ENCODE measurements at places on chromosomes 6 and 20. TPM values are rescaled to one million over a fixed set of nuclear protein-coding genes. Genes with fewer than 3 reads are reported as not detected.

DNA sequence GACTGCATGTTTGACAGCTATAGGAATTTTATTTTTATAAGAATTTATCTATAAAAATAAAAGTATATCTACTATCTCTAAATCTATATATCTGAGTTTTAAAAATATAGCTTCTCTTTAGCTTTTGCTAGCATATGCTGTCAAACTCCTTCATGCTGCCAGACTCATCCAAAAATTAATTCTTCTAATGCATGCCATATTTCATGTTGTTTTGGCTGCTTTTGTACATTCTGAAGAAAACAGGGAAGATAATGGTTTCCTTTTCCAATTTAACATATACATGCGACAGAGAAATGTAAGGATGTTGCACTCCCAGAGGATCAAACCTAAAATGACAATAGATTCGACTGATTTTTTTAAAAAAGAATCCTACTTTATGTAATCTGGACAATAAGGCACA is 577.2 kb upstream of the FLRT3 start:
- peaks cover 11% of the 10 kb centered on the region for H3K27me3 ChIP-seq
- peaks cover 2% of the 10 kb centered on the region for H3K4me1 ChIP-seq
- no peaks in the 10 kb centered on the region for H3K36me3 ChIP-seq
- no peak overlapping the region for H3K4me3 ChIP-seq
- DNase-seq = no peak

DNA sequence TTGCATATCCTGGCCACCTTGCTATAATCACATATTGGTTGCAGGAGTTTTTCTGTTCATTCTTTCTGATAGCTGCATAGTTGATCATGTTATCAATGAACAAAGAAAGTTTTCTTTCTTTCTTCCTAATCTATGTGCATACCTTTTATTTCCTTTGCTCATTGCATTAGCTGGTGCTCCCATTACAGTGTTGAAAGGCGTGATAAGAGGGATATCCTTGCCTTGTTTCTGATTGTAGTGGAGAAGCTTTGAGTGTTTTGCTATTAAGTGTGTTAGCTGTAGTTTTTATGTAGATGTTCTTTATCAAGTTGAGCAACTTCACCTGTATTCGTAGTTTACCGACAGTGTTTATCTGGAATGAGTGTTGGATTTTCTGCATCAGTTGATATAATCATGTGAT is 14.6 kb downstream of the STXBP5 start:
- H3K27me3 ChIP-seq = no peaks in the 10 kb centered on the region
- DNase-seq = no peak
- H3K36me3 ChIP-seq = peaks cover 7% of the 10 kb centered on the region
- no peak overlapping the region for H3K4me3 ChIP-seq
- no peak overlapping the region for H3K27ac ChIP-seq
- H3K4me1 ChIP-seq = peaks cover 12% of the 10 kb centered on the region

DNA sequence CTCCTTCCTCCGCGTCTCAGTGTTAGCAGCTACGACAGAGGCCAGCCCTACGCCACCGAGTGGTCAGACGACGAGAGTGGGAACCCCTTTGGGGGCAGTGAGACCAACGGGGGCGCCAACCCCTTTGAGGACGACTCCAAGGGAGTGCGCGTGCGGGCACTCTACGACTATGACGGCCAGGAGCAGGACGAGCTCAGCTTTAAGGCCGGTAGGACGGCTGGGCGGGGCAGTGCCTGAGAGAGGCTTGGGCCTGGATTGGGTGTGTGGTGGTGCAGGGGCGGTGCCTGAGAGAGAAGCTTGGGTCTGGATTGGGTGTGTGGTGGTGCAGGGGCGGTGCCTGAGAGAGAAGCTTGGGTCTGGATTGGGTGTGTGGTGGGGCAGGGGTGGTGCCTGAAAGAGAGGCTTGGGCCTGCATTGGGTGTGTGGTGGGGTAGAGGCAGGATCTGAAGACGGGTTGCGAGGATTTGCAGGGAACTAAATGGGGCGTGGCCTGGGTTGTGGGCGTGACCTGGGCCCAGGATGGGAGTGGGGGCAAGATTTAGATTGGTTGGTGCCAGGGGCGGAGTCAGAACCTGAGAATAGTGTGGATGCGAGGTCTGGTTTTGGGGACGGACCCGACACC is 24.4 kb downstream of the SPDEF start:
- no peak overlapping the region for H3K27ac ChIP-seq
- no peaks in the 10 kb centered on the region for H3K27me3 ChIP-seq
- no peak for DNase-seq
- H3K4me3 ChIP-seq = no peak overlapping the region

The PAX1 gene
- not detected for total RNA-seq
